ENCODE measurements at places on chromosomes 6 and 20. TPM values are rescaled to one million over a fixed set of nuclear protein-coding genes. Genes with fewer than 3 reads are reported as not detected.

DNA sequence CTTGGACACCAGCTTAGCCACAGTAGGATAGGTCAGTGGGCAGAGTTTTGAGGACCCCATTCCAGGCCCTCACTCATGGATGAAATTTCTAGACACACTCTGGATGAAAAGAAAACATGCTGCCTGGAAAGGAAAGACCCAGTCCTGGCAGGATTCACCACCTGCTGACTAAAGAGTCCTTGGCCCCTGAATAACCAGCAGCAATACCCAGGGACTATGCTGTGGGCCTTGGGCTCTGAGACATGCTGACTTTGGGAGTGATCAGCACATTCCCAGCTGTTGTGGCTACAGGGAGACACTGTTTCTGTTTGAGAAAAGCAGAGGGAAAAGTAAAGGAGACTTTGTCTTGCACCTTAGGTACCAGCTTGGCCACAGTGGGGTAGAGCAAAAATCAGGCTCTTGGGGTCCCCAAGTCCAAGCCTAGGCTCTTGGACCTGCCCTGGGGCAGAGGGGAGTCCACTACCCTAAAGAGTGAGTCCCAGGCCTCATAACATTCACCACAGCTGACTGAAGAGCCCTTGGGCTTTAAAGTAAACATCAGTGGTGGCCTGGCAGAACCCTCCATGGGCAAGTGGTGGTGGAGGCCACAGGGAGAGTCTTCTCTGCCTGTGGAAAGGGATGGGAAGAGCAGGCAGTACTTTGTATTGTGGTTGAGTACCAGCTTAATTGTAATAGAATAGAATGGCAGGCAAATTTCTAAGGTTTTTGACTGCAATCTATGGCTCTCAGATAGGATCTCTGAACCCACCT is 516.8 kb downstream of the BCKDHB start:
- H3K4me1 ChIP-seq: no peaks in the 10 kb centered on the region
- H3K36me3 ChIP-seq: no peaks in the 10 kb centered on the region
- DNase-seq: no peak
- H3K27me3 ChIP-seq: no peaks in the 10 kb centered on the region

DNA sequence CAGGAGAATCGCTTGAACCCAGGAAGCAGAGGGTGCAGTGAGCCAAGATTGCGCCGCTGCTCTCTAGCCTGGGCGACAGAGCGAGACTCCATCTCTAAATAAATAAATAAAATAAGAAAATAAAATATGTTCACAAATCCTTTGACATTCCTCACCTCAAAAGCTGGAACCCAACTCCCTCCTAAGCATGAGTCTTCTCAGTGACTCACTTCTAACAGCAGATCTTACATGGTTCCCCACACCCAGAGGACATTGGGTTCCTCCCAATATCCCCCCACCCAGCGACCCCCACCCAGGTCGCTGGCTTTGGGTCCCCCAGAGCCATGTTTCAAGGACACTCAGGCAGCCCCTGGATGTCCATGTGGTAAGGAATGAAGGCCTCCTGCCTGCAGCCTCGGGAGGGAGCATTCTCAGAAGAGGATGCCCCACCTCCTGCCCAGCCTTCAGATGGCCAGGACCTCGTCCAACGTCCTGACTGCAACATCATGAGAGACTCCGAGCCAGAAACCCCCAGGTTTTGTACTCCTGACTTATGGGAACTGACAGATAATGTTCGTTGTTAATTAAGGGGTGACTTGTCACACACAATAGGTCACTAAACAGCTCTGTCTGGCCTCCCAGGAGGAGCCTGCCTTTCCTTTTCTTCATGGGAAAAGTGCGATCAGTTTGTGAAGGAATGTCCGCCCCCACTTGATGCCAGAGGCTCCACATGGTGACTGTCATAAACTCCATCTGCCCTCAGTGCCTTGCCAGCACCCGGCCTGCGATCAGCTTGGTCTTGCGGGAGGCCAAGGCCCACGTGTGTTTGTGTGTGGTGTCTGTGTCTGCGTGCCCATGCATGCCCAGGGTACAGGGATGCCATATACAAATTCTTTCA is 10.1 kb upstream of the GMEB2 start:
- H3K27ac ChIP-seq: no peak overlapping the region
- DNase-seq: no peak
- no peaks in the 10 kb centered on the region for H3K36me3 ChIP-seq
- no peaks in the 10 kb centered on the region for H3K27me3 ChIP-seq

DNA sequence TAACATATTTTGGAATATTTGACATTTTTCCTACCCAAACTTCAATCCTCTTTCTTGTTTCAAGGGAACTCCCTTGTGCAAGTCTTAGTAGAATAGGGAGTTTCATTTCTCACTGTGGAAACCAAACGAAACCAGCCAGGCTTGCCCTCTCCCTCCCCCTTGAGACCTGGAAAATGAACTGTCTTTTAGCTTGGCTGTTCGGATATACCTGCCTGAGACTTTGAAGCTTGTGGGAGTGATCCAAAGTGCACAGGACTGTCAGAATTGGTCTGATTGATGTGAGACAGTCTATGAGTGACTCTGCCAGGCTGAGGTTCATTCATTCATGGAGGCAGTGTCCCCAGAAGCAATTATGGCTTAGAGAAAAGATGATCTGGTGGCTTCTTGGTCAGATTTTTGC is 388.1 kb downstream of the EPM2A start:
- DNase-seq: no peak
- no peaks in the 10 kb centered on the region for H3K36me3 ChIP-seq
- no peak overlapping the region for H3K4me3 ChIP-seq
- H3K27me3 ChIP-seq: no peaks in the 10 kb centered on the region
- H3K27ac ChIP-seq: no peak overlapping the region

- no peaks in the 10 kb centered on the region for H3K36me3 ChIP-seq
- no peak for DNase-seq
- H3K4me1 ChIP-seq: no peaks in the 10 kb centered on the region
- no peak overlapping the region for H3K4me3 ChIP-seq
These were observed 6.4 kb upstream of the AIG1 start for GRCh38 chr6:143054329-143054728.

DNA sequence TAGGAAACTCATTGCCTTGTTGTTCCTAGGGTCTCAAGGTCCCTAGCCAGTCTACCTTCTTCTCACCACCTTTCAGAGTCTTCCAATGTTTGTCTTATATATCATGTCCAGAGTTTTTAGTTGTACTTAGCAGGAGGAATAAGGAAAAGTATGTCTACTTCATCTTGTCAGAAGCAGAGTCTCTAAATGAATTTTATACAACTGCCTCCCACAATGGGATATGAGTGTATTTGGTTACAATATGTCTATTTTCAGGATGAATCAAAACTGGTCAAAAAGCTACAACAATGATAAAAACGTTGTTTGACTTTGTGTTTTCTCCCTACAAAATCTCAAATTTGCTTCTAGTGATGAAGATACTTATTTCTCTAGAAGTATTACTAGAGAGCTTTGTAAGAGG is 7.0 kb downstream of the GLO1 start:
- H3K4me1 ChIP-seq: no peaks in the 10 kb centered on the region
- no peak for DNase-seq
- no peaks in the 10 kb centered on the region for H3K36me3 ChIP-seq
- H3K4me3 ChIP-seq: no peak overlapping the region
- no peak overlapping the region for H3K27ac ChIP-seq

GRCh38 chr6:35096129-35096862 is 44.8 kb downstream of the TCP11 start:
- no peak overlapping the region for H3K4me3 ChIP-seq
- H3K36me3 ChIP-seq: no peaks in the 10 kb centered on the region
- H3K27ac ChIP-seq: no peak overlapping the region
- H3K27me3 ChIP-seq: no peaks in the 10 kb centered on the region
- no peaks in the 10 kb centered on the region for H3K4me1 ChIP-seq

GRCh38 chr20:36310215-36310981 is 4.3 kb downstream of the DLGAP4 start:
- H3K36me3 ChIP-seq: no peaks in the 10 kb centered on the region
- no peak overlapping the region for H3K27ac ChIP-seq
- H3K4me1 ChIP-seq: peaks cover 5% of the 10 kb centered on the region
- no peak for DNase-seq

DNA sequence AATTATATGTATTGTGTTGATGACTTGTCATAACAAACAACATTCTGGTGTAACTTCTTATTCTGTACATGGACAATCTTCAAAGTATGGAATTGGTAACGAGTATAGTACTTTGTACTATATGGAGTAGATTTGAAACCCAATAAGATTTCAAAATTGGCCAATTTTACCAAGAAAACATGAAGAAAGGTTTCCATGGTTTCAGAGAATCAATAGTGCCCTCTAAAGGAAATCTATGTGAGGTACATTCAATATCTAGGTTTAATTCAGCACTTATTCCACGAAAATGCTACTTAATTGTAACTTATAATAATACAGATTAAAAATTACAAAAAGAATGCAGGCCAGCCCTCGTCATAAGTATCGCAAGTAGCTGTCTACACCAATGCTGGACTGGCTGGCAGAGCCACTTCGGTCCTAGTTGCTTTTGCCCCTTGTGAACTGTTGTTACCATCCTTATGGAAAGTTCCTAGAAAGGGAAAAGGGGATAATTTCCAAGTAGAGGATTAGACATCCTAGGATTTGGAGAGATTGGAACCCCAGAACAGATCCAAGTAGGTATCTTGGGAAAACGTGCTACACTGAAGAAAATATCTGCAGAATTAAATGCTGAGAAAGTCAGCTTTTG is 70.9 kb downstream of the LCA5 start:
- H3K27ac ChIP-seq: no peak overlapping the region
- no peaks in the 10 kb centered on the region for H3K36me3 ChIP-seq
- no peak for DNase-seq

DNA sequence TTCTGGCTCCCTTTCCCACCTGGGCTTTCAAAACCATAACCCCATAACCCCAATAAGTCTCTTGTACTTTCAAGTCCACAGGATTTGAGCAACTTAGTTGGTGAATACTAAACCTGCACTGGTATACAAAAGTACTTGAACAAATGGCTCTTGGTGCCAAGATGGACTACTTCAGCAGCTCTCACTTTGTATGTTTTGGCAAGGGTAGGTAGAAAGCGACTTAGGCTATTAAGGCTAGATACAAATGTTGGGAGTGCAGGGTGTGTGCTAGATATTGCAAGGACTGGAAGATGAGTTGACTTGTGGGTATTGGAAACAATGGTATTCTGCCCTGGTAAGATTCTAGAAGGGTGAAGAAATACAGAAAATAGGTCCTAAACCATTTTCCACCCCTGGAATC is 182.6 kb upstream of the MOCS1 start:
- no peak for DNase-seq
- no peaks in the 10 kb centered on the region for H3K36me3 ChIP-seq
- no peaks in the 10 kb centered on the region for H3K27me3 ChIP-seq

DNA sequence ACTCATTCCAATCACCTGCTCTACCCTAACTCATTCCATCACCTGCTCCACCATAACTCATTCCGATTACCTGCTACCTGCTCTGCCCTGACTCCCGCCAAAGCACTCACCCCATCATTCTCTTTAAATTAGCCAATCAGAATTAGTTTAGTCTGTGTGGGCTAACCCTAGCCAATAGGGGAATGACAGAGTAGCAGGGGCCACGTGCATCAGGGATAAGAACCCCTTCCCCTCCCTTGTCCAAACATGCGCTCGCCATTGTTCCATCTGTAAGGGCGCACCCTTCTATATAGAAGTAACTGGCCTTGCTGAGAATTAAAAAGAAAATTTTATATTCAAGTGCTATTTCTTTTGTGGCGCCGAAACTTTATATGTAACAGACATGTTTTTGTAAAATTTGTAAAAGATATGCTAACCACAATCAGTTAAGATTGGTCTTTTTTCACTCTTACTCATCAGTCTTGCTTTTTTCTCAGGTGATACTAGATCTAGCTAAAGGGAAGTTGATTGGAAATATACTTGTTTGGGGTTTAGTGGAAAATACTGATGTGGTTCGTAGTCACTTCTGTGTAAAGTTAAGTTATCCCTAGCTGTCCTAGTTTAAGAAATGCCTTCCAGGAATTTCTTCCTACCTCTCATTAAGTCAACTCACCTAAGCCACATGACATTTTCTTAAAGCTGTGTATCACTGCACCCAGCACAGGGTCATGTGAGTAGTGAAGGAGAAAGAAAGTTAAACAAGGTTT is 16.5 kb downstream of the RTN4IP1 start:
- no peak overlapping the region for H3K27ac ChIP-seq
- DNase-seq: no peak
- H3K27me3 ChIP-seq: no peaks in the 10 kb centered on the region
- H3K4me3 ChIP-seq: no peak overlapping the region
- no peaks in the 10 kb centered on the region for H3K36me3 ChIP-seq
- no peaks in the 10 kb centered on the region for H3K4me1 ChIP-seq

DNA sequence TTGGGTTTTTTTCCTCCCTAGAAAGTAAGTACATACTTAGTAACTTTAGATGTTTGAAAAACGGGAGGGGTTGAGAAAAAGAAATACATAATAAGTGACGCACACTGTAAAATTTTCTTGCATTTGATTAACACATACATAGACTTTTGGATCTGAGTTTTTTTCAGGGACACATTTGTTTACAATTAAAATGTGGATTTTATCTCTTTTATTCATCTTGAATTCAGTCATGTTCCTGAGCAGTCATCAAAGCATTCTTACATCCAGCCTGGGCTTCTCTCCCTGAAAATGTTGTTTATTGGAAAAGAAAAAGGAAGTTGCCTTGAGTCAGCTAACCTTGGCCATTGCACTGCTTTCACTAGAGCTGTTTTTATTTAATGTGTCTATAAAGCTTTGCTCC is 8.7 kb upstream of the RPP40 start:
- no peaks in the 10 kb centered on the region for H3K36me3 ChIP-seq
- H3K27me3 ChIP-seq: no peaks in the 10 kb centered on the region
- no peak overlapping the region for H3K4me3 ChIP-seq
- no peak overlapping the region for H3K27ac ChIP-seq

- H3K4me3 ChIP-seq: no peak overlapping the region
- H3K27ac ChIP-seq: no peak overlapping the region
- H3K27me3 ChIP-seq: no peaks in the 10 kb centered on the region
These were observed 859 bp downstream of the C20orf202 start for GRCh38 chr20:1204113-1204512.

GRCh38 chr20:62049342-62050165 is 16.1 kb downstream of the TAF4 start:
- H3K4me3 ChIP-seq: no peak overlapping the region
- no peaks in the 10 kb centered on the region for H3K4me1 ChIP-seq
- H3K36me3 ChIP-seq: no peaks in the 10 kb centered on the region
- DNase-seq: no peak
- H3K27me3 ChIP-seq: no peaks in the 10 kb centered on the region

SRSF6 gene
- 128 TPM for total RNA-seq

FOXS1 gene
- total RNA-seq: 8.3 TPM

SLC35D3 gene
- 0.23 TPM for total RNA-seq

WFDC10B gene
- total RNA-seq: not detected
